ENCODE measurements at places on chromosomes 6 and 20. TPM values are rescaled to one million over a fixed set of nuclear protein-coding genes. Genes with fewer than 3 reads are reported as not detected.

DNA sequence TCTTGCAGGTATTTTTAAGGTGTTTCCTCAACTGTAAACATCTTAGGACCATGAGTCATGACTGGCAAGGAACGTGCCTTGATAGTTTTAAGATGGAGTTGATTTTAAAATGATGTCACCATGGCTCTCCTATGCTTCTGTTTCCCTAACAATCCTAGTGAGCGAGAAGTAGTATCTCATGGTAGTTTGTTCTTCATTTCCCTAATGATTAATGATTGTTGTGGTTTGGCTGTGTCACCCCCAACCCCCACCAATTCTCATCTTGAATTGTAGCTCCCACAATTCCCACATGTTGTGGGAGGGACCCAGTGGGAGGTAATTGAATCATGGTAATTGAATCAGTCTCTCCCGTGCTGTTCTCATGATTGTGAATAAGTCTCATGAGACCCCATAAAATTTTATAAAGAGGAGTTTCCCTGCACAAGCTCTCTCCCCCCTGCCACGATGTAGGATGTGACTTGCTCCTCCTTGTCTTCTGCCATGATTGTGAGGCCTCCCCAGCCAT, 16.8 kb upstream of the BNIP5 start:
- peaks cover 23% of the 10 kb centered on the region for H3K27me3 ChIP-seq
- H3K4me1 ChIP-seq, result peaks cover 33% of the 10 kb centered on the region
- no peak overlapping the region for H3K27ac ChIP-seq
- no peak for DNase-seq

DNA sequence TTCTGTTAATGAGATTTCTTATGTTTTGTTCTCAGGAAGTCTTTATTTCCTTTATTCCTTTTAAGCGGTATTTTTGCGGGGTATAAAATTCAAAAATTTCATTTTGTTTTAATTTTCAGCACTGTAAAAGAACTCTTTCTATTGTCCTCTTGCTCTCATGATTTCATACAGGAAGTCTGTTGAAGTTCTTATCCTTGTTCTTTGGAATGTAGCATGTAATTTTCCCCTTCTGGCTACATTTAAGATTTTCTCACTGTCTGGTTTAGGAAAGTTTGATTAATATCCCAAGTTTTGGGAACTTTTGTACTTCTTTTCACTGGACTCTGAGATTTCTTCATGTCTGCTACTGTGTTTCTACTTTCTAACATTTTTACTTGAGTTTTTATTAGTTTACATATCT, 581.4 kb upstream of the GJE1 start:
- H3K4me3 ChIP-seq, result no peak overlapping the region
- peaks cover 8% of the 10 kb centered on the region for H3K4me1 ChIP-seq
- no peak for DNase-seq
- peak overlapping the region; percentile 18 for H3K27ac ChIP-seq

- DNase-seq, result no peak
- H3K27ac ChIP-seq, result no peak overlapping the region
- H3K36me3 ChIP-seq, result no peaks in the 10 kb centered on the region
These were observed 134.2 kb downstream of the MEI4 start for GRCh38 chr6:77786935-77787629.

DNA sequence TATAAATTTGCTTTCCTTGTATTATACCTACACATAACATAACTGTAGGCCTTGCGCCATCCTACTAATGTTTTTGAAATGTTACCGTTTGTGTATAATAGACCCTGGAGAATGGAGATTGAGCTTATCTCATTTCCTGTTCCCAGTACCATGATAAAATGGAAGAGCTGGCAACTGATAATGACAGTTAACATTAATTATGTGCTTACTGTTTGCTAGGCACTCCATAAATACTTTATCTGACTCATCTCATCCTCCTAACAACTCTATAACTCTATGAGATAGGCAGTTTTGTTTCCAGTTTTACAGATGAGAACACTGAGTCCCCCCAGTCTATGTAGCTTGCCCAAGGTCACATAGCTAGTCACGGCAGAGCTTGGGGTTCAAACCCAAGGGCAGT, 396.7 kb downstream of the SYNE1 start:
- no peak for DNase-seq
- H3K4me1 ChIP-seq, result no peaks in the 10 kb centered on the region
- H3K36me3 ChIP-seq, result no peaks in the 10 kb centered on the region
- no peaks in the 10 kb centered on the region for H3K27me3 ChIP-seq

DNA sequence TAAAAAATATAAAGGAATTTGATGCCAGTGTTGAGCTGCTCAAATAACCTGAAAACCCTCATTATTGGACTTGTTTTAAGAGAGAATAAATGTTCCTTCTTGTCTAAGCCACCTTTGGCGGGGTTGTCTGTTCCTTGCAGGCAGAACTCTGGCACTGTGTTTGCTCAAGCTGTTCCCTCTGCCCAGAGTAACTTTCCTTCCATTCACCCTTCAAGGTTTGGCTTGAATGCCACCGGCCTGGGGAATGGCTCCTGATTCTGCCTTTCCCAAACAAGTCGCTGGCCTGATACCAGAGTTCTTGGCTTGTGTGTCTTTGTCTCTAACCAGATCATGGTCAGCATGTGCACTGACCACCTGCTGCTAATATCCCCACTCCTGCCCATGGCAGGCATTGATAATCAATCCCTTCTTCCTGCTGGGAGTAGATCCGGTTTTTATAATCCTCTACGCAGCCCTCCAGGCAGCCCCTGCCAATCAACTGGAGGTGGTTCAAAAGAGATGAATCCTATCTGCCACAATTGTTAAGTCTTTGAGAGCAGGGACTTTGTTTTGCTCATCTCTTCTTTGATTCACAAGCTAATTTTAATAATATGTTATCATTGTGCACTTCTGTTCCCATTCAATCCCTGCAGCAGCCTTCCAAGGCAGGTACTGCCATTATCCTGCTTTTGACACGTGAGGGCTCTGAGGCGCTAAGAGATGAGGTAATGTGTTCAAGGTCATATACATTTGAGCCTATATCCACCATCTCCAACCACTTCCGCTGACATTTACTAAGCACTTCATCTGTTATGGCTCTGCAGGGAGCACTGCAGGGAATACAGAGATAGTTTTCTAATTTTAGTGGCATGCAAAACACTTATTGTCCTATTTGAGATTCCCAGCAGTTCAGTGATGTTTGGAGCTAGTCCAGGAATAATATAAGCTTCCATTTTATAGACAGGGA, 3.1 kb upstream of the CCM2L start:
- H3K4me1 ChIP-seq, result no peaks in the 10 kb centered on the region
- H3K4me3 ChIP-seq, result no peak overlapping the region
- peaks cover 14% of the 10 kb centered on the region for H3K27me3 ChIP-seq

GRCh38 chr20:53187392-53188068, 215.4 kb downstream of the TSHZ2 start:
- no peaks in the 10 kb centered on the region for H3K36me3 ChIP-seq
- H3K27ac ChIP-seq, result no peak overlapping the region
- peaks cover 12% of the 10 kb centered on the region for H3K27me3 ChIP-seq
- no peak overlapping the region for H3K4me3 ChIP-seq
- no peak for DNase-seq

- peaks cover 10% of the 10 kb centered on the region for H3K27me3 ChIP-seq
- H3K4me3 ChIP-seq, result no peak overlapping the region
- H3K36me3 ChIP-seq, result no peaks in the 10 kb centered on the region
- no peaks in the 10 kb centered on the region for H3K4me1 ChIP-seq
- H3K27ac ChIP-seq, result no peak overlapping the region
These were observed 23.0 kb upstream of the IYD start for GRCh38 chr6:150345781-150346180.

GRCh38 chr20:32651537-32651936, 22.2 kb downstream of the C20orf203 start:
- H3K36me3 ChIP-seq, result no peaks in the 10 kb centered on the region
- H3K27me3 ChIP-seq, result no peaks in the 10 kb centered on the region
- no peak overlapping the region for H3K4me3 ChIP-seq
- peaks cover 11% of the 10 kb centered on the region for H3K4me1 ChIP-seq
- no peak overlapping the region for H3K27ac ChIP-seq

- no peaks in the 10 kb centered on the region for H3K36me3 ChIP-seq
- DNase-seq, result no peak
- no peaks in the 10 kb centered on the region for H3K27me3 ChIP-seq
- peaks cover 5% of the 10 kb centered on the region for H3K4me1 ChIP-seq
- H3K27ac ChIP-seq, result no peak overlapping the region
- H3K4me3 ChIP-seq, result no peak overlapping the region
These were observed 82.8 kb downstream of the MBOAT1 start for GRCh38 chr6:20129290-20130088.

DNA sequence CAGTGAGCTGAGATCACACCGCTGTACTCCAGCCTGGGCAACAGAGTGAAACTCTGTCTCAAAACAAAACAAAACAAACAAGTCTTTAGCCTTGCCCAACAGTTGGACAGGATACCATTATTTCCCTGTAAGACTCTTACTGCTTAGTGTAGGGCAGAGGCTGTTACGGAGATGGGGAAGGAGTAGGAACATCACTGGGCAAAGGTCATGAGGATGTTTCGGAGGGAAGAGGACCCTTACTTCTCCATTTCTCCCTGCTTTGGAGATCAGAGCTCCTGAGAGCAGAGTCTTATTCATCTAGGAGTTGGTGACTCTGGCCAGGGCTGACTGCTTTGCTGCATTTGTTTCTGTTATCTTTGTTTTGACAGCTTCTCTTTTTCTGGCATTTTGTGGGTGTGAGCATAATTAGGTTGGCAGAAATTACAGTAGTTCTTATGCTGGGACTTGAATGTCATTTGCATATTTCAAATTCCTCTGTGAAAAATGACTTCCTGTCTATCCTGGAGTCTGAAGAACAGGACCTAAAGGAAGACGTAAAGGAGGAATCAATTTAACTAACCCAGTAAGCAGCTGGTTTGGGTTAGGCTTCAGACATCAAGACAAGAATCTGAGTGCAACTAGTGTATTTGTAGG, 89.0 kb downstream of the CDS2 start:
- no peaks in the 10 kb centered on the region for H3K27me3 ChIP-seq
- no peak overlapping the region for H3K27ac ChIP-seq
- no peak for DNase-seq
- H3K36me3 ChIP-seq, result no peaks in the 10 kb centered on the region

DNA sequence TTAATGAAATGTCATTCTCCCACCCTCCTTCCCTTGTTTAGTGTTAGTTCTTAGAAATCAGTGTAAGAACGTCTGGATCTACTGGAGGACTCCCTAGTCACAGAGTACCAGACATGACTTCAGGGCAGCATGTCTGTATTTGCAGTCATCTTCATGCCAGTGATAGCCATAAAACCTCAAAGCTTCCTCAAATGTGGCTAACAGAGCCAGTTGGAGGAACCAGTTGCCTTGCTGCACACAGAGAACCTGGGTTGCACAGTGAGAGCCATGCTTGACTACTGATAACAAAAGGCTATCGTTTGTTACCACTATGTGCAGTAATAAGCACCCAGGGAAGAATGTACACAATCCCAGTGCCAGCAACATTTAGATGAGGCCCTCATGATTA, 20.1 kb downstream of the NT5E start:
- H3K4me3 ChIP-seq, result no peak overlapping the region
- H3K27ac ChIP-seq, result no peak overlapping the region
- no peak for DNase-seq
- no peaks in the 10 kb centered on the region for H3K36me3 ChIP-seq
- no peaks in the 10 kb centered on the region for H3K27me3 ChIP-seq
- peaks cover 18% of the 10 kb centered on the region for H3K4me1 ChIP-seq

- DNase-seq, result peak; percentile 23
- H3K4me3 ChIP-seq, result no peak overlapping the region
- H3K36me3 ChIP-seq, result no peaks in the 10 kb centered on the region
- H3K4me1 ChIP-seq, result peaks cover 9% of the 10 kb centered on the region
- H3K27me3 ChIP-seq, result peaks cover 26% of the 10 kb centered on the region
- H3K27ac ChIP-seq, result no peak overlapping the region
These were observed 1.1 kb downstream of the SLC22A23 start for GRCh38 chr6:3455569-3456394.

GRCh38 chr6:170181338-170181690, 109.6 kb downstream of the DLL1 start:
- peaks cover 4% of the 10 kb centered on the region for H3K36me3 ChIP-seq
- no peak overlapping the region for H3K27ac ChIP-seq
- no peaks in the 10 kb centered on the region for H3K27me3 ChIP-seq
- H3K4me1 ChIP-seq, result no peaks in the 10 kb centered on the region
- no peak for DNase-seq

GRCh38 chr20:22717466-22717865, 133.1 kb upstream of the FOXA2 start:
- no peak for DNase-seq
- H3K4me3 ChIP-seq, result no peak overlapping the region
- peaks cover 1% of the 10 kb centered on the region for H3K36me3 ChIP-seq
- no peaks in the 10 kb centered on the region for H3K4me1 ChIP-seq
- H3K27ac ChIP-seq, result no peak overlapping the region

- H3K36me3 ChIP-seq, result no peaks in the 10 kb centered on the region
- H3K27ac ChIP-seq, result no peak overlapping the region
- peaks cover 12% of the 10 kb centered on the region for H3K27me3 ChIP-seq
- no peak overlapping the region for H3K4me3 ChIP-seq
- DNase-seq, result no peak
These were observed 11.0 kb downstream of the VSX1 start for GRCh38 chr20:25070821-25071473.

DNA sequence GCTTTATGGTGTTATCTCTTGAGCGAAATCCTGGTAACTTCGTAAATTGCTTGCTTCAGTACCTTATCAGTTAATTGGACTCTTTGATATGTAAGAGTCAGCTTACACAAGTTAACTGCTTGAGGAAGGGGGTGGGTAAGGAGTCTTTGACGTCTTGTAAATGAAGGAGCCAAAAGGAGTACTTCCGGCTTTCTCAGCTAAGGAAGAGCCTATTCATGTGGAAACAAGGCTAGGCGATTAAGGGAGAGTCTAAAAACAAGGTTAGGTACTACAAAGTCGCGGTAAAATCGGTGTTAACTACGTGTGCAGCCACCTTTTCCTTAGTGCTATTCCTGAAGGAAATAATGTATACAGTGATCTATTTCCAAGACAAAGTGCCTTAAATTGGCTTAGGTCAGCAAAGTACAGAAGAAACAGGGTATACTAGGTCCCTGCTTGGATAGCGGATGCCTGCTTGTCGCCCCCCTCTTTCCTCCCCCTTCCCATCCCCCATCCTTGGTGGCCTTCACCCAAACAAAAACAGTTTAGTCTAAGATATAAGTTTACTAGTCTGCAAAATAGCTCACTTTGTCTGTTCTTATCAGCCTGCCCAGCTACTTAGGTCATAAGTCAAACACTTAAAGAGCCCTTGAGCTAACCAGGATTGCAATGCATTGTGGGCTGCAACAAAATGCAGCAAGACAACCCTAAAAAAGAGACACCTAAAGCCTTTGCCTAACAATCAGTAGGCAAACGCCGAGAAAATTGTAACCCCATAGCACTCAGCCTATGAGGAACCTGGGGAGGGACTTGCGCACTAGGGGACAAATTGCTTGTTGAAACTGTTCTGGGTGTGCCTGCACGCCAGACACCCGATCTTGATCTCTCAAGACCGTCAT, 147.3 kb downstream of the TRIM27 start:
- H3K36me3 ChIP-seq, result peaks cover 34% of the 10 kb centered on the region
- DNase-seq, result no peak
- peaks cover 100% of the 10 kb centered on the region for H3K27me3 ChIP-seq
- H3K4me3 ChIP-seq, result no peak overlapping the region
- H3K4me1 ChIP-seq, result peaks cover 39% of the 10 kb centered on the region

Gene MLIP
- total RNA-seq, result not detected

Gene NKAPL
- 0.14 TPM for total RNA-seq

Gene LAMA5
- 0.86 TPM for total RNA-seq

Gene BMP7
- total RNA-seq, result 0.31 TPM

Gene HFE
- 1.3 TPM for total RNA-seq

Gene GPR63
- total RNA-seq, result 1.8 TPM

Gene SEMG1
- not detected for total RNA-seq

Gene COL11A2
- total RNA-seq, result 2.5 TPM

Gene MATN4
- 5.1 TPM for total RNA-seq

Gene HTR1B
- total RNA-seq, result not detected

Gene IMPG1
- not detected for total RNA-seq

Gene MEP1A
- total RNA-seq, result not detected

Gene SH3BGRL2
- total RNA-seq, result 0.63 TPM

Gene CTCFL
- not detected for total RNA-seq

Gene MPIG6B
- total RNA-seq, result 0.10 TPM

All from activated T-cell treated with anti-CD3 and anti-CD28 coated beads, Interleukin-2, amount 50 U/mL, for 72 hours (primary cell).